ENCODE measurements at places on chromosomes 1 and 21.

DNA sequence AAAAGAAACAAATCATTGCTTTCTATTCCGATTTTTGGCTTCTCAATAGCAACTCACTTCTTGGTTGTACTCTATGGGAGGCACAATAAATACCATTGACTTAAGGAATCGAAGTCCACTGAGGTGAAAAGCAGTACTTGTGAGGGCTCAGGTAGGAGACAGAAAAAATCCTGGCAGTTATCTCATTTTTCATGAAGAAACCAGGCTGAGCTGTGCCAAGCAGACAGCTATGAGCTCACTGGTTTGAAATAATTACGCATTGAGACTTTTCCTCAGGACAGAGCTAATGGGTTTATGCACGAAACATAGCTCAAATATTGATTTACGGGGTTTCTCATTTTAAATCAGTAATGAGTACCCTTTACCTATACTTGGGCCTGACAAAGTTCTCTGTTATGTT lies 18.5 kb downstream of the COLGALT2 start:
- no peak for DNase-seq

- DNase-seq, result no peak
Measured at GRCh38 chr1:2095394-2095793, 45.2 kb downstream of the PRKCZ start.

GRCh38 chr1:244111027-244111426 lies 59.9 kb downstream of the ZBTB18 start:
- no peak for DNase-seq

DNA sequence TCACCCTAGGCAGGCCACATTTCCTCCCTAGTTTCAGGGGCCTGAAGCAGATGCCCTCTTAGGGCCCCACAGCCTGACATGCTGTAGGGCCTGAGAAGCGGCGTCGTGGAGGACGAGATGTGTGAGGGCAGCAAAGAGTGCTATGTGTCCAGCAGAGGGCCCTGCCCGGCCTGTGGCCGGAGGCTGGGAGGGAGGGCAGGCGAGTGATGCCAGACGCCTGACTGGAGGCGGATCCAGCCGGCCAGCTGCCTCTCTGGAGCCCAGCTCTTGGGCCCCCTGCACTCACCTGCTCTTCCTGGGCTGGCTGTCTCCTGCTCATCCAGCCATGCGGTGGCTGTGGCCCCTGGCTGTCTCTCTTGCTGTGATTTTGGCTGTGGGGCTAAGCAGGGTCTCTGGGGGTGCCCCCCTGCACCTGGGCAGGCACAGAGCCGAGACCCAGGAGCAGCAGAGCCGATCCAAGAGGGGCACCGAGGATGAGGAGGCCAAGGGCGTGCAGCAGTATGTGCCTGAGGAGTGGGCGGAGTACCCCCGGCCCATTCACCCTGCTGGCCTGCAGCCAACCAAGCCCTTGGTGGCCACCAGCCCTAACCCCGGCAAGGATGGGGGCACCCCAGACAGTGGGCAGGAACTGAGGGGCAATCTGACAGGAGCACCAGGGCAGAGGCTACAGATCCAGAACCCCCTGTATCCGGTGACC lies at the start of gene GPR37L1:
GPR37L1 (plus strand) TSS at position 279 of the 697 bp plus-strand sequence; CDS start at position 326, 47 bp downstream.
- DNase-seq, result peak; percentile 88

- DNase-seq, result peak; percentile 58
Measured at GRCh38 chr1:32743380-32744070, 41.0 kb upstream of the SYNC start.
